Tongue (tissue), 3 donors: ENCODE measurements at places on chromosomes 12 and 14. TPM values are rescaled to one million over a fixed set of nuclear protein-coding genes. Genes with fewer than 3 reads are reported as not detected.

The TMEM63C gene
- 0.92 TPM for total RNA-seq

The CLECL1 gene
- 0.41 TPM for total RNA-seq

The WNT5B gene
- total RNA-seq: 16.1 TPM

The PZP gene
- total RNA-seq: not detected

The FSCB gene
- total RNA-seq: 0.10 TPM

The SYCP3 gene
- total RNA-seq: not detected

The TTC9 gene
- 4.2 TPM for total RNA-seq

The PPP4R3A gene
- total RNA-seq: 108 TPM

The ALG10B gene
- 10.3 TPM for total RNA-seq

The ABCD2 gene
- total RNA-seq: 0.21 TPM

The LAG3 gene
- total RNA-seq: not detected

The PRH2 gene
- 335 TPM for total RNA-seq

The KRT8 gene
- total RNA-seq: 42.0 TPM

The RFX4 gene
- total RNA-seq: 0.21 TPM

The MYRFL gene
- 0.31 TPM for total RNA-seq

The CIROP gene
- total RNA-seq: not detected
